ENCODE measurements at places on chromosomes 6 and 20.

GRCh38 chr6:139361211-139361610 lies 13.2 kb downstream of the CITED2 start:
- H3K27me3 ChIP-seq: no peaks in the 10 kb centered on the region
- DNase-seq: no peak
- no peaks in the 10 kb centered on the region for H3K36me3 ChIP-seq
- peaks cover 24% of the 10 kb centered on the region for H3K4me1 ChIP-seq

GRCh38 chr6:41466437-41466990 lies 79.7 kb upstream of the FOXP4 start:
- peaks cover 73% of the 10 kb centered on the region for H3K27me3 ChIP-seq
- DNase-seq: no peak
- no peak overlapping the region for H3K27ac ChIP-seq
- H3K4me1 ChIP-seq: peaks cover 6% of the 10 kb centered on the region

- peak overlapping the region; percentile 90 for H3K4me3 ChIP-seq
- peaks cover 36% of the 10 kb centered on the region for H3K4me1 ChIP-seq
- DNase-seq: no peak
- no peaks in the 10 kb centered on the region for H3K27me3 ChIP-seq
- H3K27ac ChIP-seq: peak overlapping the region; percentile 81
Measured at GRCh38 chr20:63706027-63706695, 1.6 kb downstream of the ARFRP1 start.

DNA sequence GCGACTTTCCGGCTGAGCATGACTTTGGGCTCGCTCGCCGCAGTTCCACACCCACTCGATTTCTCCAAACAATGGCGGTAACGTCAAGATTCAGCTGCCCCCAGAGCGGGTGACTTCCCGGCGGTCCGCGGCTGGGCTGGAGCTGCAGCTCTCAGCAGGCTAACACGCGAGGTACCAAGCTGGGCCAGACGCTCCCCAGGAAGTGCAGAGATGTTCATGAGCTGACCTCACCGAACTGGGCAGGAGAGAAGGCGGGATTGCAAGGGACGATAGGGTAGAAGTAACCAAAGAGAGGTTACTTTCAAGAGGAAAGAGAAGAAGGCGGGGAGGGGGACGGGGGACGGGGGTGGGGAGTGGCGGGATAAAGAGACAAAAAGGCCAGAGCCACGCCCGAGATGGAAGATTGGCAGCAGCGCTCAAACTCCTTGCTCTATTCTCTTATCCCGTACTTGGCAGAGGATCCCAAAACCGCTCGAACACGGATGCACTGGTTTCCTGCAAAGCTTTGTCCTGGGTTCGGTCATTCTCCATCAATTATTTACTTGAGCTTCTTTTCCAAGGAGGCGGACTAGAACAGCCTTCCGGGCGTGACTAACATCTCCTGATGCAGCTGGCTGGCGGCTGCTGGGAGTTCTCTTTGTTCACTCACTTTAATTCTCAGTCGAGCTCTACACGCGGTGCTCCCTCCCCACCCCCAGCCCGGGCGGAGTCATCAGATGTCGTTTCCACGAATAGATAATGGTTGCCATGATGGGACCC lies at the start of gene MTCL3:
Gene MTCL3, minus strand, starts transcription at position 626 of the 759 bp plus-strand sequence.
- no peak within 1 kb of the TSS for H3K27ac ChIP-seq
- H3K4me3 ChIP-seq: peak within 1 kb of the TSS; percentile 57
- peaks cover 6% of the 10 kb centered on the region for H3K36me3 ChIP-seq
- peaks cover 44% of the 10 kb centered on the region for H3K27me3 ChIP-seq
- DNase-seq: peak; percentile 40
- peaks cover 44% of the 10 kb centered on the region for H3K4me1 ChIP-seq

DNA sequence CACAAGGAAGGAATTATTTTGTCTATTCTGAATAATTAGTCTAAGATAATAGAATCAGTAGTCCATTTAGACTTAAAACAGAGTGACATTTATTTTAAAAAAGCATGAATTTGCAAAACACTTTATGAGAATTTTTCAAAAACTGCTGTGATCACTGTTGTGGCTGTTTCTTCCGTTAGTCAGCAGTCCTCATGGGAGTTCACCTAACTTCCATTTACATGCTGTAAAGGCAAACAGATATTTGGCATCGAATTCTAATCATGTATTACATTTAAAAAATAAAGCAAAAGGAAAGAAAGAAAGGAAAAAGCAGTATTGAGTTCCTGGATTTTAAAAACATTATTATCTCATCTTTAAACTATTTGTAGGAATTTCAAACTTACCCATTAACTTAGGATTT lies 111.8 kb downstream of the MTHFD1L start:
- H3K27me3 ChIP-seq: no peaks in the 10 kb centered on the region
- H3K27ac ChIP-seq: no peak overlapping the region
- no peak overlapping the region for H3K4me3 ChIP-seq
- H3K36me3 ChIP-seq: peaks cover 30% of the 10 kb centered on the region

Measured in activated CD8-positive, alpha-beta T cell treated with anti-CD3 and anti-CD28 coated beads, Interleukin-2, amount 10 ng/mL, durations not matched to agents 7 days and 5 days (primary cell).